ENCODE measurements at places on chromosomes 2 and 18.

DNA sequence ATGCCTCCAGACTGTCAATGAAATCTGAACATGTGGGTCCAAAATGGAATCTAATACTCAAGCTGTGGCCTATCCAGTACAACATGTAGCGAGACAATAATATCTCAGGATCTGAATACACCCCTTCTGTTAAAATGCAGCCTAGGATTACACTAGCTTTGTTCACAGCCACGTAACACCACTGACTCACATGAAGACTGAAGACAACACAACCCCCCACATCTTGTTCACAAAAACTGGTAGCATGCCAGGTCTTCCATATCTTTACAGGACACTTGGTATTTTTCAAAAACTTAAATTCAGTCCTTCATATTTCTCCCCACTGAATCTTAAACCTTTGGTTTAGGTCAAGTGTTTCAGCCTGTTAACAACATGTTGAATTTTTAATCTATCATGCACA is 84.2 kb downstream of the SLC8A1 start:
- no peak for DNase-seq

DNA sequence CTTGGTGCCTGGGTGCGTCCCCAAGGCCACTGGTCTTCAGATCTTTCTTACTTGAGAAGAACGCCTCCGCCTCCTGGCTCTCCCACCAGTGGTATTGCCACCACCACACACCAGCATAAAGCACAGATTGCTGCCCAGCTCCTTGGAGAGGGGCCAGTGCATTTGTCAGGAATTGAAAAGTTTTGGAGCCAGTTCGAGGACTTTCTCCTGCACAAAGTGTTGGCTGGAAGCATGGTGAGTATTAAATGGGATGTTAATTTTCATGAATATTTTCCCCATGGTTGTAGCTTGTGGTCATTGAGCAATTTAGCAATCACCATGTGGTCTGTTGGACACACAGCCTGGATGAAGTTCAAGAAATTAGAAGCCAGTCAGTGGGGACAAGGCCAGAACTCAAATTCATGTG is 684.6 kb upstream of the FANCL start:
- no peak for DNase-seq

- DNase-seq: no peak
Measured at GRCh38 chr18:48333563-48333962, 75.6 kb downstream of the ZBTB7C start.

DNA sequence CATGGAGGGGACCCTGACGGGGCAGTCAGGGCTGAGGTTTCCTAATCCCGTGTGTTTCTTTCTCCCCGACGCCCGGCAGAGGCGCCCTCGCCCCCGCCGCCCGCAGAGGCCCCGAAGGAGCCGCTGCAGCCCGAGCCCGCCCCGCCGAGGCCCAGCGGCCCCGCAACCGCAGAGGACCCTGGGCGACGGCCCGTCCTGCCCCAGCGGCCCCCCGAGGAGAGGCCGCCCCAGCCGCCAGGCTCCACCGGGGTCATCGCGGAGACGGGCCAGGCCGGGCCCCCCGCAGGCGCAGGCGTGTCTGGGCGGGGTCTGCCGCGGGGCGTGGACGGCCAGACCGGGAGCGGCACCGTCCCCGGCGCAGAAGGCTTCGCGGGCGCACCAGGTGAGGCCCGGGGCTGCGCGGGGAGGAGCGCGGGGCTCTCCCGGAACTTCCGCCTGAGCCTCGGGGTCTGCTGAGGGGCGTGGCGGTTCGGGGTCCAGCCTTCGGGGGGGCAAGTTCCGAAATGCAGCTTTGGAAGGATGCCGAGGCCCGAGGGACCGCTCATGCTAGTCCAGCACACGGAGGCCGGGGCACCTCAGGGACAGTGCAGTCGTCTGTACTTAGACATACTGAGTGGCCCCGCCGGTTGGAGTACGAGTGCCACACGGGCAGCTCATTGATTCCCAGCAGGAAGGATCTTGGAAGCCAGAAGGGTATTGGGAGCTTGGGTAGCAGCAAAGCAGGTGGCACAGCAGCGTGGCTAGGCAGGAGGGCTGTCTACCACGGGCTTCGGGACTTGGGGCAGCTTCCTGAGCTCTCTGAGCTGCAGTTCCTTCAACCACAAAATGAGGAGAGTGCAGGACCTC is 60.1 kb downstream of the EMILIN2 start:
- DNase-seq: peak; percentile 60

GRCh38 chr2:164622338-164623106 is 1.2 kb upstream of the GRB14 start:
- no peak for DNase-seq

DNA sequence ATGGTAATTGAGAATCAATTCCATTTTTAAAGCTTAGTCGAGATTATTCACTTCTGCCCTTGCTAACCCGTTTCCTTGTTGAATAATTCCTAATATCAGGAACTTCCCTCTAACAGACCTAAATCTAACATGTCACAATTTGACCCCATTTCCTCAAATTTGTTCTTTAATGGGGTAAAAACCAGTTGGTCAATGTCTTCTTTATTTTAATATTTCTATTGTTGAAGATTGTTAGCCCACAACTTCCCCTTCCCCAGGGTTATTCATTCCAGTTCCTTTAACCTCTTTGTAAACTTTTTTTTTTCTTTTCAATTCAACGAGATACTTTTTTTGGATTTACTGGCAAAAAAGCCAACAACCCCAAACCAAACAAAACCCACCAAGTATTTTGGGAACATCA is 7.3 kb downstream of the TNFRSF11A start:
- DNase-seq: no peak

DNA sequence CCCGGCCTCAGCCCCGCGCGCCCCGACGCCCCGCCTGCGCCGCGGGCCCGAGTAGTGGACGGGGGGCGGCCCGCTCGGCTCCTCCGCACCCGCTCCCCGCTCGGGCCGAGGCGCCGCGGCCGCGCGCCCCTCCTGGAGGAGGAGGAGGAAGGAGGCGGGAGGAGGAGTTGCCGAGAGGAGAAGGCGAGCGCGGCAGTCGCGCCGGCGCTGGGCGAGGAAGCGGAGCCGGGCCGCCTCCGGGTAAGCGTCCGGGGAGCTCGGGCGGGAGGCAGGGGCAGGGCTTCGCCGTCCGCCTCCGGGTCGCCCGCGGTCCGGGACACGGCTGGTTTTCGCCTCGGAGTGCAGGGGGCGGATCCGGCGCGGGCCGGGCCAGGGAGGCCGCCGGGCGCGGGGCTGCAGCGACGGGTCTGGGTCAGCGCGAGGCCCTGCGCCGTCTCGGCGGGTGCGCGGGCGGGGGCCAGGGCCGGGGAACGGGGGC is at the start of gene SOCS6:
Gene SOCS6 (plus strand): TSS at position 195 of the 478 bp plus-strand sequence. CDS start 35,624 bp downstream, outside the sequence.
- peak; percentile 87 for DNase-seq

- DNase-seq: no peak
Measured at GRCh38 chr2:32611366-32611765, 16.5 kb upstream of the TTC27 start.

DNA sequence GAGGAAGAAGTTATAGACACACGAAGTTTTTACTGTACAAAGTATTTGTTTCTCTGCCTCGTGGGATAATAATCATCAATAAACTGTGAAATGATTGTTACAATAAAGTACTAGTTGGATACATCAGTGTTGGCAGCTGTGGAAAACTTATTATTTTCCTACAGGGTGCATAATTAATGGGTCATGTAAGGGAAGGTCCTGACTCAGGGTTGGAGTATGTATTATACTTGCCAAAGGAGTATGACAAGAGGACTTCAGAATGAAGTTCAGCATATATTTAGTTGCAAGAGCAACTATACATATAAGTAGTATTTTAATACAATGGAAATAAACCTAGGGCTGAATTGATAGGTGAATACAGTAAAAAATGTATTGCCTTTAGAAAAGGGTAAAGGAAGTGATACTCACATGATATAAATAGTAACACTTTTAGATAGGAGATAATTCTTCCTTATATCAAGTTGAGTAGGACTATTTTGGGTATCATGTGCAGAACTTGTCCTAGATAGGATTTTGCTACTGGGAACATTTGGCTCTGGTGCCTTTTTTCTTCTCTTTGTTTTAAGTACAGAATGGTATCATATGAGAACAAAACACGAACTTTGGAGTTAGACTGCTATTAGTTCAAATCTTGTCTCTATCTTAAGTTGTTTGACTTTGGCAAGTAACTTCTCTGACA is 79.1 kb downstream of the PLCL1 start:
- DNase-seq: no peak

GRCh38 chr2:185417111-185417510 is 321.5 kb upstream of the FSIP2 start:
- DNase-seq: no peak

GRCh38 chr2:179842498-179843153 is 18.8 kb downstream of the ZNF385B start:
- DNase-seq: no peak

DNA sequence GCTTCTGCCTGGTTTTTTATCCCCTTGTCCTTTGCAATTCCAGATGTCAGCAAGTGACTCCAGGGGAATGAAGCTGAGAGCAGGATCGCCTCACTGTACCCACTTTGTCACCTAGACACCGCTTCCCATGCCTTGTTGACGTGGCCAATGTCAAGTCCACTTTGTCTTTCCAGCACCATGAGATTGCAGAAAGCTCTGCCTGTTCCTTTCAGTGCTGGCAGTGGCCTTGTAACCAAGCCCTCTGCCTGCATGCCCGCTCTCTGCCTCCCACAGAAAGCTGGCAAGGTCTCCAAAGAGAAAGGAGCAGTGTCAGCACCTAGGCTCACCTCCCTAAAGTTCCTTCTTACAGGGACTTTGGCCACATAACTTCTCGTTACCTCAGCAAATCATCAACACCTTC is 282.2 kb upstream of the ST6GAL2 start:
- no peak for DNase-seq

DNA sequence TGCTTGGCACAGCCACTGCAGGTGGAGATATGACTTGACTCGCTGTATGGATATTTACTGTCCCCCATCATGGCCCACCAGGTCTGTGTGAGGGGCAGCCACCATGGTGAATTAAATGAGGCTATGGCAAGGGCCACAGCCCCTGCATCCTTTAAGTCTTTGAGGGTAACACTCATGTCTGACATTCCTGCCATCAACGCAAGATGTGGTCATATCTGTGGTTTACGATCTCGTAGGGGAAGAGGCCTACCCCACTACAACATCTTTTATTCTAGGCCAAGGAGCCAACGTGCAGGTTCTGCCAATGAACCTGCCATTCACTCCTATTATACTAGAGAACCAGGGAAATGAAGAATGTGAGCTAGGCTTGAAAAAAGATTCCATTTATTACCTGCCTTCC is 381.6 kb upstream of the ID2 start:
- no peak for DNase-seq

- no peak for DNase-seq
Measured at GRCh38 chr2:238939521-238940403, 91.9 kb downstream of the TWIST2 start.

DNA sequence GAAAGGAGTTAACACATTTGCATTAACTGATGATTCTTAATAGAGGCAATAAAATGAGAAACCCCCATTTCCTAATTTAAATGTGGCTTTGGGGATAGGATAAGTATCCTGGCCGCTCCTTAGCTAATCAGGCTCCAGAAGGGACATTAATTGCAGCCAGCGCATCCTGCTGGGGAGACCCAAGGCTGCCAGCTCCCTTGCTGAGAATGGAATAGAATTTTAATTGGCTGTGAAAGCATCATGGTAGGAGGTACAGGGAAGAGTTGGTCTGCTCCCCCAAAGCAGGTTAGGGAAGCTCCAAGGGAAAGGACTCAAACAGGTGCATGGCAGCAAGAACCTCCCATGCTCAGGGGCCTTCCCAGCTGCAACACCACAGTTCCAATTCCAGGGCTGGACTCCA is 71.4 kb downstream of the MARCHF4 start:
- no peak for DNase-seq

DNA sequence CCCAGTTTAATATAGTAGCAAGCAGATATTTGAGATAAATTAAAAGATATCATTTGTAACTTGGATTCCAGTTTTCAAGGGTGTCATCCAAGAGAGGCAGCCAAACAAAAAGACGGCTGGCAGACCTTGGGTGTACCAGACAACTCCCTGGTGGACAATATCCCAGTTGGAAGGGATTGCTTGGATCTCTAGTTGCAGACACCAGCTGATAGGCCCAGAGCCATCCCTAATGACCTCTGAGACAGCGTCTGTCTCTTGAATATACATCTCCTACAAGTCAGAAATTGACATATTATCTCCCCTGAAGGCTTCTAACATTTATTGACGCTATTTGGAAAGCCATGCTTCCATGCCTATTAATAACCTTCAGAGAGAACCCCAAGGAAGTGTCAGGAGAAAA is 67.7 kb downstream of the ACVR1 start:
- no peak for DNase-seq

DNA sequence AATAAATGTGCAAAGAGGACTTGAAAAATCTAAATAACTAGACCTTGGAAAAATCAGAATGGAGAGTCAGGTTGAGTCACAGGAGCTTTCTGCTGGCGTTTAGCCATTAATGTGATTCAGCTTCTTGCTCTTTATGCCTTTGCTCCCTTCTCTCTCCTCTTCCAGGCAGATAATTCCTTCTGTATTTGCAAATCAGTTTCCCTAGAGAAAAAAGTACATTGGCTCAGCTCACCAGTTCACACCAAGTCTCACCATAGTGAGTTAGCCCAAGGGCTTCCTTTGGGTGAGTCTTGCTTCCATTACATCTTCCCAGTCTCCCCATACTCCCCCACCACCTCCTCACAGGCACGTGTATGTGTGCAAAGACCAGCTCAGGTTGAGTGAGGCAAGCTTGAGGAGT is 73.6 kb downstream of the CYBRD1 start:
- no peak for DNase-seq

- no peak for DNase-seq
Measured at GRCh38 chr18:44156126-44156525, 524.6 kb upstream of the SETBP1 start.

DNA sequence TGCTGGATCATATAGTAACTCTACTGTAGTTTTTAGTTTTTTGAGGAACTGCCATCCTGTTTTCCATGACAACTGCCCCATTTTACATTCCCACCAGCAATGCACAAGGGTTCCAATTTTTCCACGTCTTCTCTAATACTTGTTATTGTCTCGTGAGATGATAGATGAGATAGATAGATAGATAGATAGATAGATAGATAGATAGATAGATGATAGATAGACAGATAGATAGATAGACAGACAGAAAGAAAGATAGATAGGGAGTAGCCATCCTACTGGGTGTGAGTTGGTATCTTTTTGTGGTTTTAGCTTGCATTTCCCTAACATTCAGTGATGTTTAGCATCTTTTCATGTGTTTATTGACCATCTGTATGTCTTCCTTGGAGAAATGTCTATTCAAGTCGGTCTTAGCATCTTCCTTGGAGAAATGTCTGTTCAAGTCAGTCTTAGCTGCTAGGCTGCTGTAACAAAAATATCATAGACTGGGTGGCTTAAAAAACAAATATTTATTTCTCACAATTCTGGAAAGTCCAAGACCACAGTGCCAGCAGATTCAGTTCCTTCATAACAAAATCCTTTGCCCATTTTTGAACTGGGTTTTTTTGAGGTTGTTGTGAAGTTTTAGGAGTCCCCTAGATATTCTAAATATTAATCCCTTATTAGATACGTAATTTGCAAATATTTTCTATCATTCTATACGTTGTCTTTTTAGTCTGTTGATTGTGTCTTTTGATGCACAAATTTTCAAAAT is 98.5 kb downstream of the BIN1 start:
- DNase-seq: no peak

DNA sequence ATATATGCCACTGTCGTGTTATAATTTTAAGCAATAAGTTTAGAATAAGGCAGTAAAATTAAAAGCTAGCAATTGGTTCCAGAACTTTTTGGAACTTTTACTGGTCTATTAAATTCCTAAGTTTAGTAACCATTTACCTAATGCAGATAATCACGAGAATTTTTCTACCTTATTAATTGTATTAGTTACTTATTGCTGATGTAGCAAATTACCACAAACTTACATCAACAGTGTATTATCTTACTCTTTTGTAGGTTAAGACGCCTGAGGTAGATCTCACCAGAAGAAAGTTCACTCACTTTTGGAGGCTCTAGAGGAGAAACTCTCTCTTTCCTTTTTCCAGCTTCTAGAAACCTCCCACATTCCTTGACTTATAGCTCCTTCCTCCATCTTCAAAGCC is 14.0 kb upstream of the UBE2E3 start:
- no peak for DNase-seq

Measured in right kidney (tissue), 9 donors.